T-helper 1 cell (primary cell): ENCODE measurements at places on chromosomes 16 and 17.
A peak's percentile ranks its signal among the peaks of the same experiment; 100 is the strongest.

DNA sequence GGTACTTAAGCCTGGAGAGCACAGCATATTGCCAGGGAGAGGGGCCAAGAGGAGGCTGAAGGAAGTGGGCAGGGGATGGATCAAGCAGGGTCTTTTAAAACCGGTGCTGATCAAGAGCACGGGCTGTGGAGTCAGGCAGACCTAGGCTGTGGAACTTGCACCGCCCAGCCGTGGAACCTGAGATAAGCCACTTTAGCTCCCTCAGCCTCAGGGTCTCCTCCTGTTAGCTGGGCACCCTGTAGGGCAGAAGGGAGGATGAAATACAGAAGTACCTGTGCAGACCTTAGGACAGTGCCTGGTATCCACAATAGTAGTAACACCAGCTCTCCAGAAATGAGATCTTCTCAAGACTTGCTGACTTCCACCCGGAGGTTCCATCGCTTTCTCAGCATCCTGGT, 9.3 kb downstream of the ODAD4 start:
- DNase-seq, result no peak

DNA sequence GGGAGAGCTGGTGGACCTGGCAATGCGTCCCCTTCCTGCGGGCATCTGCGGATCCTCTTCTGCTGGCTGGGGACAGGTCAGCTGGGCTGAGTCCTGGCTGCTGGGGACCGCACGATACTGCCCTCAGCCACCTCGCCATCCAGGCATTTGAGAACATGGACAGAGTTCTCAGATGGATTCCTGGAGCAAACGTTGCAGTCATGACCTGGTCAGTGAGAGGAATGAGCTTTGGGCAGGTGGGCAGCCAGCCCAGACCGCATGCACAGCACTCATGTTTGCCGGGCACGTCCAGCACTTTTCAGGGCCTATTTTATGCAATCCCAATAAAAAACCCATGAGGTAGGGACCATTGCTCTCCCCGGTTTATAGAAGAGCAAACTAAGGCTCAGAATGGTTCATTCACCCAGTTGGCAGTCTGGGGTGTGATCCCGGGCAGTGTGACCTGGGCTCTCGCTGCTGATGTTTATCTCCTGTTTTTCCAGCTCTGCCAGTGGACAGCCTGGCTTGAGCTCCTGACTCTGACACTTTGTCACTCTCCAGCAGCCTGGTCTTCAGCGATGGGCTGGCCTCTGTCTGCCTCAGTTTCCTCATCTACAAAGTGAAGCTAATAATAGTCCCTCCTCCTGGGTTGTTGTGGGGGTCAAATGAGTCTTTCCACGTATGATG, 294.7 kb downstream of the IRF8 start:
- no peak for DNase-seq

- no peak for DNase-seq
Measured at GRCh38 chr16:49482690-49483089, 109.1 kb downstream of the C16orf78 start.

DNA sequence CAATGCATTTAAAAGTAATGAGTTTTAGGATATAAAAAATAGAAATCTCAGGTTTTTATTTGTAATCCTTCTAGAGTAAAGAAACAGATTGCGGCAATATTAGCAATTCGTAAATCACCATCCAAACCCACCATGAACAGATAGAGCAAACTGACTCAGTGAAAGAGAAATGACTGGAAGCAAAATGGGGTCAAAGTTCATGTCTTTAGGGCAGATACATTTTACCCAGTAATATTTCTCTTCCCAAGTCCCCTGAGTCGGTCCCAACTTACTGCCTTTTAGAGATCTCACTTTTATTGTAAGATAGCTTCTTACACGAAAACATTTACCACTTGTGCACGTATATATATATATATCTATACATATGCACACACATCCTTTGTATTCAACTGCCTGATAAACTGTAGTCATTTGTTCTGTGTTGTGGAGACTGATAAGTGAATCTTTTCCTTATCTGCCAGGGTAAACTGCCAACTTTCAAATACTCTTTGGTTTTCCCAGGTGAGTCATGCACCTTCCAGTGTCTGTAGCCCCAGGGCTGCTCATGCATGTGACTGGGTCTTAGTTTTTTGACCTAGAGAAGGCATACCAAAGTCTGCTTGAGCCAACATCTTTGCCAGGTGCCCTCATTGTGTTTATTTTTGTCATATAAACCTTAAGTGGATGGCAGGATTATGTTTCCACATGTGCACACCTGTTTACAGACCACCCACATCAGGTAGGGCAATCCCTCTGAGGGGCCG, 7.8 kb upstream of the IRF8 start:
- no peak for DNase-seq

DNA sequence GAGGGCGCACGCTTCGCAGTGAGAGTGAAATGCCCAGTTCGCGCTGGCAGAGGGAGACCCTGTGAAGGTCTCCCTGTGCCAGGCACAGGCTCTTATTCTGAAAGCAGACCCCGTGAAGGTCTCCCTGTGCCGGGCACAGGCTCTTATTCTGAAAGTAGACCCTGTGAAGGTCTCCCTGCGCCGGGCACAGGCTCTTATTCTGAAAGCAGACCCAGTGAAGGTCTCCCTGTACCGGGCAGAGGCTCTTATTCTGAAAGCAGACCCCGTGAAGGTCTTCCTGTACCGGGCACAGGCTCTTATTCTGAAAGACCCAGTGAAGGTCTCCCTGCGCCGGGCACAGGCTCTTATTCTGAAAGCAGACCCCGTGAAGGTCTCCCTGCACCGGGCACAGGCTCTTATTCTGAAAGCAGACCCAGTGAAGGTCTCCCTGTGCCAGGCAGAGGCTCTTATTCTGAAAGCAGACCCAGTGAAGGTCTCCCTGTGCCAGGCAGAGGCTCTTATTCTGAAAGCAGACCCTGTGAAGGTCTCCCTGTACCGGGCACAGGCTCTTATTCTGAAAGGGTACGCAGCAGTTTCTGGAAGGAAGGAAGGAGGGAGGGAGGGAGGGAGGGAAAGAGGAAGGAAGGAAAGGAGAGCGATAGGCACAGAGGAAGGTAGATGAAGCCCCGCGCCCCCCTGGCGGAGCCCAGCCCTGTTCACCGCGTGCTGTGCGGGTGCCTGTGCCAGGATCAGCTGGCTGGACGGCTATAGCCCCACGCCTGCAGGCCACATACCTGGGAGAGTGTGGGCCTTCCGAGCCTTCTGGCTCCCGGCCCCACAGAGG, 55.3 kb downstream of the WDR45B start:
- peak; percentile 82 for DNase-seq

DNA sequence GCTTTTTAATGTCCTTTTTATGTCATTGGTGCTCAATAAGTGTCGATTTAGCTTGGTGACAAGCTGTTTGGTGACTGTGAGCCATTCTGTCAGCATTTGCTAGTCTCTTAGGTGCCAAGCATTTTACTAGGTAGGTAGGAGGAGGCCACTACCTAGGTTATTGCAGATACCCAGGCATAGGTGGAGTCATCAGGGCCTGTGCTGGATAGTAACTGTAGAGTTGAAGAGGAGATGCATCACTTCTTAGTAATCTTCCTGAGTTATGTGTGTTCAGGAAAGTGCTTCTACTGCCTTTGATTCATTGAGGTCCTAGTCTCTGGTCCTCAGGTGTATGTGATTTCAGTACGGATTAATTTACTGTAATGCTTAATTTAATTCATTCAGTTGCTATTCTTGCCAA, 17.7 kb downstream of the USP10 start:
- DNase-seq, result no peak

GRCh38 chr16:85120006-85120340, 7.7 kb upstream of the CIBAR2 start:
- no peak for DNase-seq

GRCh38 chr16:9568261-9568660, 476.8 kb downstream of the HAPSTR1 start:
- no peak for DNase-seq

DNA sequence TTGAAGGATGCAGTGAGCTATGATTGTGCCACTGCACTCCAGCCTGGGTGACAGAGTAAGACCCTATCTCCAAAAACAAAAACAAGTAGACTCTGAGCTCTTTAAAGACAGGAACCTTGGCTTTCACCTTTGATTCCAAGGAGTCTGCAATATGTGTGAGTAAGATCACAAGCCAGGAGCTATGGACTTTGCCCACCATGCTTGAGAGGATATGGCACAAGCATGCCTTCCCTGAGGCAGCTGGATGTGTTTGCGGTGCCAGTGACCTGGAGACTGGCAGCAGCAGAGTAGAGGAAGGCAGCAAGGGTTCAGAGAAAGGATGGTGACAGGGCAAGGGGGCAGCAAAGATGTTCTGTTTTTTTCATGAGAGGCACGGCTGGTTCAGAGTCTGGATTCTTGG, 14.5 kb upstream of the PRKCA start:
- no peak for DNase-seq

DNA sequence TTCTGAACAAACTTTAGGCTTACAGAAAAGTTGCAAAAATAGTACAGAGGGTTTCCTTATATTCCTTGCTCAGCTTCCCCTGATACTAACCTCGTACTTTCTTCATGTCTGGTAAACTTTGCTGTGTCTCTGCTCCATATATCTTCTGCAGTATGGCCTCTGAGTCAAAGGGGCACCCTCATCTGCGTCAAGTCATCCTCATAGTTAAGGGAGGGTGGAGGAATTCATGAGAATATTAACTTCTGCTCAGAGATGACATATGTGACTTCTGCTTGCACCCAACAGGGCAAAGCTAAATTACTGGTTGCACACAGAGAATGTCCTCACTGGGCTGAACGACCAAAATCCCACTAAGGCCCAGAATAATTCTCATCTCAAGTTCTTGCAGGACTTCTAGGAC, 4.3 kb upstream of the CCL7 start:
- no peak for DNase-seq

DNA sequence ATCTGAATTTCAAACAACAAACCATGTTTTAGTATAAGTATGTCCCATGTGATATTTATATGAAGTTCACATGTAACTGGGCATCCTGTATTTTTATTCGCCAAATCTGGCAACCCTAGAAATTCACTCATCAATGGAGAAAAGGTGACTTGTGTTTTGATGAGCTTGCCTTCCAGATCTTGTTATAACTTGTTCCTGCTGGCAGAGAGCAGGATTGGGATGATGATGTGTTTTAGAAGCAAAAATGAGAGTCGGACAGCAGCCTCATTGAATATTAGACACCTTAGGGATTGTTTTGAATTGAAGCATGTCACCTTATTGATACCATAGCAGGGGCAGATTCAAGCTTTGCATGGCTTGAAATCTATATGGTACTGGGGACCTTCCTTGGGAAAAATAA, 85.4 kb upstream of the MED13 start:
- no peak for DNase-seq

DNA sequence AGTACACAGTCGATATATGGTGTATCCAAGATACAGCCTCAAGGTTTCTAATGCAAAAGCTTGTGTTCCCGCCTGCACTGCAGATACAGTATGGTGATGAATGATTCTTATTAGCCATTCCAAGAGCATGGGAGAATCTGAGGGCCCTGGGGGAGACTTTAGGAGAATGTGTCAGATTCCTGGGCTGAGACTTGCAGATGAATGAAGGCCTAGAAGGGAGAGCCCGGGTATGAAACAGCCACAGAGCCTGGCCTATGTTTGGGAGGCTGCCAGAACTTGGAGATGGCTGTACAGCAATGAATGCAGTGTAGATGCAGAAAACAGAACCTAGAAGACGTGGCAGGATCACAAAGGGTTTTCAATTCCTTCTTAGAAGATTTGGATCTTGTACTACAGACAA, 510.7 kb downstream of the HAPSTR1 start:
- no peak for DNase-seq

DNA sequence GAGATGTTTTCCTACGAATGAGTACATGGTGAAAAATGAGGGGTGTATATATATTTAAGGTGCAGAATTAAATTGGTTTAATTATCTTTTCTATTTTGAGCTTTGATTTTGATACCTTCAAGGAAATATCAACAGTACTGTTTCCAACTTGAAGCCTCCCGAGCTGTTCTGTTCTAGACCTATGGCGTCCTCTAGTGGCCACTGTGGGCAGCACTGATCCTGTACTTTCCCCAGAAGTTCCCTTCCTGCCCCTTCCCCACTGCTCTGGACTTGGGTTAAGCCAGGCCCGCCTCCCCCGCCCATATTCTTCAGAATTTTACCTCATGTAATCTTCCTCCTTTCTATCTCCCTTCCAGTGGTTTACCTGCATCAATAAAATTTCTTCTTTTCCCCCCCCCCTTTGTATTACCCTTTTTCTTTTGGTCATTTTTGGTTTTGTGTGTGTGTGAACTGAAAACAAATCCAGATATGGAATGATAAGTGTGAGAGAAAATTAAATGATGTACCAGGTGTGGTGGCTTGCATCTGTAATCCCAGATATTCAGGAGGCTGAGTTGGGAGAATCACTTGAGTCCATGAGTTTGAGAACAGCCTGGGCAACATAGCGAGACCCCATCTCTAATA, 1643.5 kb downstream of the TP53TG3F start:
- DNase-seq, result no peak

- no peak for DNase-seq
Measured at GRCh38 chr17:17926840-17927449, 45.3 kb downstream of the TOM1L2 start.

GRCh38 chr17:40218740-40219593, at the start of gene WIPF2:
WIPF2 (plus strand) TSS chr17:40219304; CDS start chr17:40256460, 37,156 bp downstream.
- peak; percentile 94 for DNase-seq

- no peak for DNase-seq
Measured at GRCh38 chr16:85679870-85680269, 8.9 kb downstream of the GINS2 start.

DNA sequence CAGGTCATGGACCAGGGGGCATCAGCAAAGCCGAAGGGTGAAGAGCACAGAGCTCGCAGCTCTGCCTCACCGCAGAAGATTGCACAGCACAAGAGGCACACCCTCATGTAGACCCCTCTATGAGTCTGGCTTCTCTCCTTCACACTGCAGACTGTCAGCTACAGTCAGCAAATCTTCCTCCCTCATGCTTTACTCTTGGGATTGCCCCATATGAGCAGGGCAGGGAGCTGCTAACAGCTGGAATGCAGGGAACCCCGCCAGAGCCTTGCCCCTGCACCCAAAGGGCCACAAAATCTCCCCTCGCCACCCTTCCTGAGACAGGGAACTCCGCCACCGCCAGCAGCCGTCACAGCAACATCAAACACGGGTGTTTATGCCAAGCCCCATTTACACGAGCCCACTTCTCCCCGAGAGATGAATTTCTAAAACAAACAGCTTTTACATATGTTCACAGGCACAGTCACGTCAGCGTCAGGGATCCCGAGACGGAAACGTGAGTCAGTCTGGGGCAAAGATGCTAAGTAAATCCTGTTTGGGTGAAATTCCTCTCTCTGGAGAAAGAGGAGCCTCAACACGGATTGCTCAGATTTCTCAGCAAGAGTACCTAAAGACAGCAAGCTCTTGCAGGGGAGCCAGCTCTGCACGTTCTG, 121.9 kb downstream of the CDYL2 start:
- DNase-seq, result no peak
